ENCODE measurements at places on chromosomes 16 and 17. TPM values are rescaled to one million over a fixed set of nuclear protein-coding genes. Genes with fewer than 3 reads are reported as not detected.

DNA sequence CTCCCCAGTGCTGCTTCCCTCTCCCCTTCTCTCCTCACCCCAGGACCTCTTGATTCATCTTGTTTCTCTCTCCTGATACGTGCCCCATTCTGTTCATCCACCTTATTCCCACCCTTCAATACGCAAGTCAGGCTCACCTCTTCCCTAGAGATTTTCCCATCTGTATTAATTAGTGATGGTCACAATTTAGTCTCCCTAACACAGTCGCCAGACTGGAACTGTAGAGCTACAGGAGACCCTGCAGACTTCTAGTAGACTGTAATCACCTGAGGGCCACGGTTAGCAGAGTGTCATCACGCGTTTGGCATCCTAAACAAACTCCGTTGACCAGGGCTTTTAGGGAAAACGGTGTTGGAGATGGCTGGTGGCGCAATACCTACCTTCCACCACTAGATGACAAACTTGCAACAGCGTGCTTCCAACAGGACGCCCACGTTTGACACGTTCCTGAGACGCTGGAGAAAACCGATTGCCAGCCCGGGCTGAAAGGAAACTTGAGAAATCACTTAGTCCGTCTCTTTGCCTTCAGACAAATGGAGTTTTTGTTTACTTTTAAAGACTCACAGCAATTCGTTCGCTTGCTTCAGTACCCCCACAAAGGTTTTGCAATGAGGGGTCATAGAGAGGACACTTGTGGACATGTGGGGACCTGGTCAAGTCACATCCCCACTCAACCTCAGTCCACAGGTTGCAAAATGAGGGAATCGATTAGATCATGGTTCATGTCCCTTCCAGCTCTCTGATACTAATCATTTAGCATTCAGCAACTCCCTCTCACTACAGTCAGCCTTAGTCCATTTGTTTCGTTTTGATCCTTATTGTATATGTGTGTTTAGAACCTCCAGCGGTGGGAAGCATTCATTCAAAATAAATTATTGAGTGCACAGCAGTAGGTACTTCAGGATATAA is 20.6 kb downstream of the MYL4 start:
- DNase-seq: no peak

- no peak for DNase-seq
Measured at GRCh38 chr16:81163671-81164070, 67.5 kb upstream of the GCSH start.

DNA sequence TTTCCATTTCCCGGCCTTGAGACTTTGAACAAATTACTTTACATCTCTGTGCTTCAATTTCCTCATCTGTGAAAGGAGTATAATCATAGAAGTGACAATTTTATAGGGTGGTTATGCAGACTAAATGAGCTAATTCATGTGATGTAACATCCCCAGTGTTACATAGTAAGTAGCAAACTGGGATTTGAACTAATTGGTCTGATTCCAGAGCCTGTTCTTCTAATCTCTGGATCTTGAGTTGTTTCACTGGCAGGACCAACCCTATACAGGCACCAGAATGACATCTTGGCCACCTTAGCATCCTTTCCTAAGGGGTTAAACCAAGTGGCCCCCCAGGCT is 77.7 kb downstream of the AATF start:
- DNase-seq: no peak

DNA sequence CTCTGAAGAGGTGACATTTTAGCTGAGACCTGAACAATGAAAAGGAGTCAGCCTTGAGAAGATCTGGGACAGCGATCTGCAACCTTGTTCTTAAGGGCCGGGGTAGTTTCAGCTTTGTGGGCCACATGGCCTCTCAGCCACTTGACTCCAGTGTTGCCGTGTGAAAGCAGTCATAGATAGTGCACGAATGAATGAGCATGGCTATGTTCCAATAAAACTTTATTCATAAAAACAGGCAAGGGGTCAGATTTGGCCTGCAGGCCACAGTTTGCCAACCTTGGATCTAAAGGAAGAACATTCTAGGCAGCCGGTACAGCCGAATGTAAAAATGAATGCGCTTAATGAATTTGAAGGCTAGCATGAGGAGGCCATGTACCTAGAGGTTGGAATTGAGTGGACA is 83.5 kb downstream of the ABCC6 start:
- DNase-seq: no peak

- no peak for DNase-seq
Measured at GRCh38 chr16:84404936-84405639, 36.8 kb downstream of the ATP2C2 start.

- DNase-seq: no peak
Measured at GRCh38 chr16:4979736-4980660, 21.9 kb downstream of the SEC14L5 start.

The SLC12A3 gene
- total RNA-seq: not detected

The KCNAB3 gene
- total RNA-seq: 2.7 TPM

The ERI2 gene
- 6.4 TPM for total RNA-seq

The KRTAP16-1 gene
- total RNA-seq: not detected

The SERPINF2 gene
- 23.8 TPM for total RNA-seq

All from vagina (tissue), 2 donors.